ENCODE measurements at places on chromosomes 7 and 10.
A peak's percentile ranks its signal among the peaks of the same experiment; 100 is the strongest.

GRCh38 chr10:9554321-9554720 lies 1463.4 kb upstream of the CELF2 start:
- DNase-seq, result no peak

DNA sequence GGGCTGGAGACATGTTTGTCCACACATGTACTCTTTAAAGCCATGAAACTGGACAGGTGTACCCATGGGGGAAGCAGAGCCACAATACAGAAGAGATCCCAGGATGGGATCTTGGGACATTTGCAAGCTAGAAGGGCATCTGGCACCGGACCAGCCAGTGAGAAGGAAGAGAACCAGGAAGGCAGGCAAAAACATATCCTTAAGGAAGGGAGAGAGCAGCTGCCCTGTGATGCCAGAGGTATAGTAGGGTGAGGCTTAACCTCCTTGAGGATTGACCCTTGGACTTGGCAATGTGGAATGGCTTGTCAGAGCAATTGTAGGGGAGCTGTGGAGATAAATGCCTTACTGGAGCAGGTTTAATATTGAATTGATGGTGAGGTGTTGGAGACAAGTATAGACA lies 17.9 kb upstream of the SUV39H2 start:
- no peak for DNase-seq

DNA sequence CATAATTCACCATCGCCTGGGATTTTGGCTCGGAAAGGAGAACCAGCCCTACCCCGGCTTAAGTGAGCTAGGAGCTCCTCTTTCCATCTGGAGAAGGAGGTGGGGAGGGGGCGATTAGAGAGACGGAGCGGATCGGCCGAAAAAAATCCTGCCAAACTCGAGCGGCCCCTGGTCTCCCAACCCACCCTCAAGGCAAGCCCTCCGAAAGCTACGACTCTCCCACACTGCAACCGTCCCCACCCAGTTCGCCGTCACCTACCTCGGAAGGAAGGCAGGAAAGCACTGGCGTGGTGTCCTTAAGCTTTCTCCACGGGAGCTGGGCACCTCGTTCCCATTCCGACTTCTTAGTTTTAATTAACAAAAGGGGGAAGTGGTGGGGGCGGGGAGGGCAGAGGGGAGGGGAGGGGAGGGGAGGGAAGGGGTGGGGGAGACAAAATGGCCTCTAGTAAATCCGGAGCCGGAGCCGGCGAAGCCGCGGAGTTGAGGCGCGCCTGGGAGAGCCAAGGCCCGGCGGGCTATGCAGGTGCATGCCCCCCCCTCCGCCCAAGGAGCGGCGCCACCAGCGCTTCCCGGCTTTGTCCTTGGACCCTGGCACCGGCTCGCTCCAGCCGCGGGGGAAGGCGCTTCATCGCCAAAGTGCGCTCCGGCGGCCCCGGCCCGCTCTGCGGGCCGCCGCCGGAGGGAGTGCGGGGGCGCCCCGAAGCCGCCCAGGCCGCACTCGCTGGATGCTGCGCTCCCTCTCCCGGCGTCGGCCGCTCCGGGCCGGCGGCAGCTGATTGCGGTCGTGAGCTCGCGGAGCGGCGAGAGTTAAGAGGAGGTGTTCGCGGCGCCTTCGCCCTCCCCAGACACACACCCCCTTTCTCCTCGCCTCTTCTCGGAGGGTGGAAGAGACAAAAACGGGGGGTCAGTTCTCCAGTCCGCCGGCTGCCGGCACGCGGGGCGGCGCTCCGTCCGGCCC lies at the start of gene LRRC4:
LRRC4 (minus strand) TSS at position 784 of the 958 bp plus-strand sequence. CDS start 797 bp downstream, outside the sequence.
- DNase-seq, result peak; percentile 29

DNA sequence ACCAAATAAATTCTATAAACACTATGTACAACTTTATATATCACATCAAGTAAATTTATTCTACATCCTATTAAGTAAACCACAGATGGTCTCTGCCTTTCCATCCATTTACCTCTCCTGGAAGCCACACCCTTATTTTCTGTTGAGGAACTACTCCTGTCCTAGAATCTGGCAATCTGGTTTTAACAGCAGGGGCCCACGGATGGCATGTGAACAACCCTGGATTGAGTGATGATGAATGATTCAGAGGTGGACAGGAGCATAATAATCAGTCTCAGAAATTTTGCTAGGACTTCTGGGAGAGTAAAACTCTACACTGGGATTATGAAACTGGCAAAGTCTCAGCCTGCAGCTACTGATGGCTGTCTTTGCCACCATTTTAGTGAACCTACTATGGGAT lies 54.1 kb downstream of the CDK6 start:
- no peak for DNase-seq

DNA sequence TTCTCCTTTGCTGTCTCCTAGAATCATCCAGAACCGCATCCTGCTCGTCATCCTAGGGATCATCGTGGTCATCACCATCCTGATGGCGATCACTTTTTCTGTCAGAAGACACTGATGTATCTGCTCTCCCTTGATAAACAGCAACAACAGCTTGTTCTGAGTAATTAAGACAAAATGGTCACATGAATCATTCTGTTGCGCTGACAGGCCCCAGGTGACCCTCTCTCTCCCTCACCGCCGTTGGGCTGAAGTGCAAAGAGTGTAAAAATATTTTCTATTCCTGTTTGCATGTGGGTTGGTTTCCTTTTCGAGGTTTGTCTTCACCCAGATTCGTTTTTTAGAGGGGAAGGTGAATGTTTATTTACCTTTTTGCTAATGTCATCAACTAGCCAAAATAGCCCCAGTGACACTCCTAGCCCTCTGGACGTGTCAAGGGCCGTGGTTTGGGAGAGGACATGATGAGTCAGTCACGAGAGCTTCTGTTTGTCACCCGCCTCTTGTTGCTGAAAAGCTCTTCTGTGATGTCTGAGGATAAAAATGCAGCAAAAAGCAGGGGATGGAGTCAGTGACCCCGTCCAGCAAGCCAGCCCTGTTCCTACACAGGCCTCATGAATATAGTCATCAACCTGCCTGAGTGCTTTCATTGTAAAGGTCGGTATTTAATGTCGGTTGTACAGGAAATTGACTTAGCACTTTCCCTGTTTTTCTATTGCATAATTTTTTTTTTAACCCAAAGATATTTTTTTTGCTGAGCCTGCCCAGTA lies 134.6 kb upstream of the TCF7L2 start:
- peak; percentile 73 for DNase-seq

DNA sequence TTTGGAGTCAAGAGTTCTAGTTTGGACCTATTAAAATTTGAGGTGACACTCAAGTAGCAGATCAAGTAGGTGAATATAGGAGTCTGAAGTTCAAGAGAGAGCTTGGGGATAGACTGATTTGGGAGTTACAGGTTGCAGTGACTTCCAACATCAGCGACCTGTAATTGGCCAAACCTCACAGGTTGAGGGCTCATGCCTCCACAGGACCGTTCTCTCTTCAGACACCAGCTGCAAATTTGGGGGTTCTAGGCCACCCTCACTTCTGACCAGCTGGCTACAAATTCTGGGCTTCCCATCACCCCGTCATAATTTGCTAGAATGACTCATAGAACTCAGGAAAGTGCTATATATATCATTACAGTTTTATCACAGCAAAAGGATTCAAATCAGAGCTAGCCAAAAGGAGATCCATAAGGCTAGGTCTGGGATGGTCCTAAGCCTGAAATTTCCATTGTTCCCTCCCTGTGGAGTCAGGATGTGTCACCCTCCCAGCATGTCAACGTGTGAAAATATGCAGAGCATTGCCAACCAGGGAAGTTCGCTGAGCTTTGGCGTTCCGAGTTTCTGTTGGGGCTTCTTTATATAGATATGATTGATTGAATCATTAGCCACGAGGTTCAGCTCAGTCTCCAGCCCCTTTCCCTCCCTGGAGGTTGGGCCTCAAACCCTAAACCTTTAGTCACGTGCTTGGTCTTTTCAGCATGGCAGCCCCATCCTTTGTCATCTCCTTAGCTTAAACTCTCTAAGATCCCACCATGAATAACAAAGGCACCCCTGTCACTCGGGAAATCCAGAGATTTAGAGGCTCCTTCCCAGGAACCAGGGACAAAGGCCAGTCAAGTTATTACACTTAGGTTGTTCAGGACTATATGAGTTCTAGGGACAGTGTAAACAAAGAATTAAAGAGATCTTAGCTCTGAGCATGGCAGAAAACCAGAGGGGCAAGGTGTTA lies 20.7 kb upstream of the ZNF212 start:
- DNase-seq, result no peak

GRCh38 chr7:13743226-13743625 lies 246.2 kb downstream of the ETV1 start:
- no peak for DNase-seq

GRCh38 chr10:93813507-93814465 lies 56.0 kb downstream of the LGI1 start:
- DNase-seq, result peak; percentile 33

- DNase-seq, result no peak
Measured at GRCh38 chr7:117062300-117062699, 109.0 kb downstream of the ST7 start.

All from CD14-positive monocyte (primary cell).